ENCODE measurements at places on chromosomes 3 and 15.
A peak's percentile ranks its signal among the peaks of the same experiment; 100 is the strongest.

DNA sequence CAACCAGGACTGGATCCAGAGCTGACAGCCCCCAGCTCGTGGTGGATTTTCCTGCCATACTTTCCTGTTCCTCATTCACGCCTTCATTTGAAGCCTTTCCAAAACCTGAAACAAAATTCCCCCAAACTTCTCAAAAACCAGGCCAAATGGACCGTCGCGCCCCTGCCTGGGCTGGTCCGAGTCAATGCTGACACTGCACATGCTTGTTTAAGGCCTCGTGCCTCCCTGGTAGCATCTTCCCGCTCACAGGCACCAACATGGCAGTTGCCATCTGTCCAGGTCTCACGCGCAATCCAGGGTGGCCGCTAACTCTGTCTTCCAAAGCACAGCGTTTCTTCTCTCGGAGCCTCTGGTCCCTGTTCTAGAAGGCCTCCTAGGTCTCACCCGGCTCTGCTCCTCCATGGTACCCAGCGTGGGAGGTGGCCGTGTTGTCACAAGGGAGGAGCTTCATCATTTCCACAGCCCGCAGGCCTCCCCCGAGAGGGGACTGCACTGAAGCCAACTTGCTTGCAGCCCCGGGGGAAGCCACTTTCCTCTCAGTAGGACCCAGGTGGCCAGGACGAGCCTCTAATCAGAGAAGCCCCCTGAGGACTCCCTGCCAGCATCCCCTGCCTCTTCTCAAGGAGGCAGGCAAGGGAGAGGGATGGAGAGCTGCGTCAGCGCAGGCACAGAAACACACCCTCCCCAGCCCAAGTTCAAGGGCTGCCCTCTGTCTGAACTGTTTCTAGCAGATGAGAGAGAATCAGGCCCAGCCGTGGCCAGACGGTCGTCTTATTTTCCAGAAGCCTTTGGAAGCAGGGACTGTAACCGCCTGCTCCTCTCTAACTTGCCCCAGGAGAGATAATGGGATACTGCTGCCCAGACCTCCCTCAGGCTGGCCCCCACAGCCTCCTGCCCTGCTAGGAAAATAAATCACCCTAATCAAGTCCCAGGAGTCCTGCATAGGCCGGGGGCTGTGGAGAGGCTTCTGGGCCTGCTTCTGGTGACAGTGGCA lies 152.8 kb upstream of the TLE3 start:
- DNase-seq: no peak

DNA sequence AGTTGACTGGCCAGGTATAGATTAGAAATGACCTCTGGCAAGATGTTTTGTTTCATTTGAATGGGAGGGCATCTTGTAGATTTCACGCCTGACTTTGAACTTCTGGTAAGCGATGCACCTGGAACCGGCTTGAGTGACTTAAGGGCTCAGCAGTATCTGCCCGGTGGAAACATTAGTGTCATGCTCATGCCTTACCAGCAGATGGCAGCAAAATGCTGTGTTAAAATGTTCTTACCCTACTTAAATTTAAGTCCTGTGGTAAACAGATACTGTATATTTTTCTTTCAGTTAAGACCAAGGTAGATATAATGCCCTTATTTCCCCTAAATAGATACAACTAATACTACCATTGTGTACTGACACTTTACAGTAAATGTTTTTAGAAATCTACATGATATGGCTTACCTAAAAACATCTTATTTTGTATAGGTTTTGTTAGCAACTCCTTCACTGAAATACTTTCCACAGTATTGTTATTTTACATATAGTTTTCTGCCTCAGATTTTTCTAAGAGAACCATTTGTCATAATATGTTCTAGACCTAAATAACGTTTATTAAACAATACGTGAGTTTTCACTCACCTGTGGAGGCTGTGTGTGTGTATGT lies 25.5 kb downstream of the ASB7 start:
- peak; percentile 64 for DNase-seq

GRCh38 chr3:18290157-18290556 lies 135.0 kb downstream of the SATB1 start:
- no peak for DNase-seq

DNA sequence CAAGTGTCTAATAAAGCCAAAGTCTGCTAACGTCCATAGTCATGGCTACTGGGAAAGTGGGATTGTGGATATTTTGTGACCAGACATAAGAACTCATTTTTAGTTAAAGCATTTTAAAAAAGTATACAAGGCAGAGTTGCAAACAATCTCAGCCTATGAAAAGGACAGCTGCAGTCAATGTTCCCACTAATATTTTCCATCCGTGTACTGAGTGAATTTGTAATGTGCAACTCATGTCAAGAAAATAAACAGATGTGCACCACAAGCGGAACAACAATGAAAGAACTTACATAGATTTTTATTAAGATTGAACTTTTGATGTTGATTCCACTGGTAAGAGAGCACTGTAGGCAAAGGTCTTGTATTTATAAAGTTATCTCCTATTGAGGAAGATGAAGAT lies 231.3 kb upstream of the SEMA6D start:
- no peak for DNase-seq

DNA sequence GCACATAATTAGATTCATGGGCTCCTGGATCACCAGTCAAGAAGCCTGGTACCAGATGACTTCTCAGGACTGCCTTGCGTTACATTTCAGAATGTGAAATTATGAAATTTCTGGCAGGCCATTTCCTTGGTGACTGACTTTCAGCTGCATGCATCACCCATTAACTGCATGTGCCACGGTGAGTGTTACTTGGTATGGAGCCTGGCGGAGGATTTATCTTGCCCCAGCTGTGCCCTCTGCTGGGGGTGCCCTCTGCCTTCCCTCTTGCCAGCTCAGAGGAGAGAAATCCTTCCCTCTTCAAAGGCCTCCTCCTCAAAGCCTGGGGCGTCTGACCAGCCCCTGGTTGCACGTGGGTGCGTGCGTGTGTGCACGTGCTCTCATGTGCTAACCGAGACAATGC lies 57.7 kb upstream of the CTSH start:
- no peak for DNase-seq

- no peak for DNase-seq
Measured at GRCh38 chr3:9020426-9020825, 57.2 kb upstream of the RAD18 start.

GRCh38 chr3:136547293-136547692 lies 204.9 kb downstream of the STAG1 start:
- no peak for DNase-seq

DNA sequence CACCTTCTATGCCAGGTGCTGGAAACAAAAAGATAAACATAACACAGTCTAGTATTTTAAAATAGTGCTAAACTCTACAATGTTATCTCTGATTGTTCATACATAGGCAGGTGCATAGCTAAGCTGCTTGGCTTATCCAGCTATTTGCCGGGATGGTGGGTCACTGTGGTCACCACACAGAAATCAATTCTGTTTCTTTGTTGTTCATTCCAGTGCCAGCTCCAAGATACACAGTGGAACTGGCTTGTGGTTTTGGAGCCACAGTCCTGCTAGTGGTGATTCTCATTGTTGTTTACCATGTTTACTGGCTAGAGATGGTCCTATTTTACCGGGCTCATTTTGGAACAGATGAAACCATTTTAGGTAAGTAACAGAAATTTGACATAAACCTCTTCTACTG lies 130.2 kb downstream of the IL1RAP start:
- no peak for DNase-seq

- no peak for DNase-seq
Measured at GRCh38 chr3:178308771-178309170, 227.5 kb upstream of the KCNMB2 start.

- DNase-seq: no peak
Measured at GRCh38 chr3:157844800-157845565, 261.2 kb downstream of the SHOX2 start.

DNA sequence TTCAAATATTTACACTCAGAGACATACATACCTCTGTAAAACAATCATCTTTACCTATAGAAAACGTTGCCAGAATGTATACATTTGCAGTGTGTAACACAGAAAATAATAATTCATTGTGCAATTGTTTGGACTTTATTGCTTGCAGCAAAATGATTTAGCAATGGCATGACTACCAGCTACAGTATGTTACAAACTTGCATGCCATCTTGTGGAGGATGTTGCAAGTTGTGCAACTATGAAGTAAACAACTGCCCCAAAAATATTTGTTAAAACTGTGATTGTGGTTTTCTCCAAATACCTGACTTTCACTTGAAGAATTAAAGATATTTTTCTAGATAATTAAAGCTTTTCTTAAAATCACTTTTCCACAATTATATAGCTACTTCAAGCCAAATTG lies 27.1 kb upstream of the C3orf49 start:
- DNase-seq: peak; percentile 35

DNA sequence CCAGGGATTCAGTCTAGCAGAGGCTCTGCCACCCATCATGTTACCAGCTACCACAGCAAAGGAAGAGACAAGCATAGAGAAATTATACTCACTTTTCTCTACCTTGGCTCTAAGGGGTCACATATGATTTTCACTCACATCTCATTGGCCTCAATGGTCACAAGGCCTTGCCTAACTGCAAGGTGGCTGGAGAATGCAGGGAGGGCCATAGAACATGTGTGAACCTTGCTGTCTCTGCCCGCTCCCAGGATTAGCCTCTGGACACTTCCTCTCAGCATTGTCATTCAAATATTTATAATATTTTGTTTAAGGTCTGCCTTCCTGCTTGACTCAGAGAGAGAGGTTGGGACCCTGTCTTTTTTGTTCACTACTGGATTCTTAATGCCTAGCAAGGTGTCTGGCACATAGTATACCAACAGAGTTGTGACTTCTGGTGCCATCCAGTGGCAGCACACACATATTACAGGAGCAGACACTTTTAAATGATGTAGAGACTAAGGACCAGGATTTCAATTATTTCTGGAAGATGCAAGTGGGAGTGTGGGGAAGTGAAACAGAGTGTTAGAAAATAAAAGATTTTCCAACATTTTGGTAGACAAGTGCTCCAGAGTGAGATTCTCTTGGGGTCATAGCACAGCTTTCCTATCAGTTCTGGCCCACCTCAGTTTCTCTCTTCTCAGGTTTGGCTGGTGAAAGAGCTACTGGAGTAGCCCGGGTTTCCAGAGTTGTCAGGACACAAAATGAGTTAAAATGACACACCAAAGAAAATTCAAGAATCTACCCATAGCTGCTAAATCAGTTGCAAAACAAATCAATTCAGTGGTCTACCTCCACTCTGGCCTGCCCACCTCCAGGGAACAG lies 119.0 kb upstream of the RASGRP1 start:
- DNase-seq: no peak

- DNase-seq: no peak
Measured at GRCh38 chr3:14425581-14426304, 23.3 kb downstream of the SLC6A6 start.

- DNase-seq: no peak
Measured at GRCh38 chr3:152176998-152177397, 91.7 kb upstream of the MBNL1 start.

GRCh38 chr3:147729641-147730040 lies 320.5 kb downstream of the ZIC1 start:
- DNase-seq: no peak

DNA sequence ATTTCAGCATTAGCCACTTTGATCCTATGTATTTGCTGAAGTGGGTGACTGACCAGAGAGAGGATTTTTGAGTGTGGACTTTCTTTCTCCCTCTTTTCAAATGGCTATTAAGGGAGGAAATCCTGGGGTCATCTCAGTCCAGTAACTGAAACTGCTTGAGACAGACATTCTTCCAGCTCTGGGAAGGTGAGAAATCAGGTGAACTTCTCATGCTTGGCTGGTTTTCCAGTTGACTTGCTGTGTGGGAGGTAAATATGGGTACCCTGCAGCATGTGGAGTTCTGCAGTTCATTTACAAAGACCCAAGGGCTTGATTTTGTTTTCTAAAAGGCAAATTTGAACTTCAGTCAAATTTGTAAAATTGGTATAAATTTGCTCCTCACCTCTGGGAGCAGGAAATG lies 461.1 kb upstream of the TBL1XR1 start:
- DNase-seq: no peak

GRCh38 chr15:67480741-67481140 lies 40.2 kb upstream of the C15orf61 start:
- DNase-seq: no peak

- no peak for DNase-seq
Measured at GRCh38 chr3:169700195-169700594, 36.7 kb upstream of the MECOM start.

DNA sequence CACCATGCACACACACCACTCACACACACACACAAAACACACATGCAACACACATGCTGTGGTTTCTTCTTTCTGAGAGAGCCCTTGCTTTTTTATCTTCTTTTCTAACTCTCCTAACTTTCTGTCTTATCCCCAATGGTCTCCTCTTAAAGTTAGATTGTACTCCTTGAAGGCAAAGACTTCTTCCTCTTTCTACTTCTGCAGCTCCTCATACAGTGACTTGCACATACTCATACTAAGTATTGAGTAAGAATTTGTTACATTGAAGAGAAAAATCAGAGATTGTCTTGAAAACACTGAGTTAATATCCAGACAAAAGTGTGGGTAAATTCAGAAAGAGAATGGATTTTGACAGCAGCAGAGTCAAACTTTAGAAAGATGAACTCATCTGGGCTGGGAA lies 64.4 kb downstream of the GTPBP8 start:
- no peak for DNase-seq

DNA sequence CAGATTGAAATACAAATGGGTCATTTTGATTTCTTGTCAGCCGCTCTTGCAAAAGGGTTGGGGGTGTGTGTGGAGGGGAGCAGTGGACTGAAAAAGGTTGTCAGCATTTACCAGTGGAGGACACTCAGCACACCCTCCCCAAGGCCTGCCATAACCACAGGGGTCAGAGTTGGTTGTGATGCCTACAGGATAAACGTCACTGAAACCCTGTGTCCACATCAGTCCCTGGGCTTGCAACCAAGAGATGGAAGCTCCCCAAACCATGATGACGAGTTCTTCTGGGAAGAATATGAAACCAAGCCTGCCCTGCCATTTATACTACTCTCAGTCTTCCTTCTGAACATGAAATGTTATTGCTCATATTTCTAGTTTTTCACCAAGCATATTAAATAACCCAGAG lies 54.0 kb upstream of the UMPS start:
- DNase-seq: no peak

- no peak for DNase-seq
Measured at GRCh38 chr3:194424953-194425352, 25.9 kb upstream of the GP5 start.

DNA sequence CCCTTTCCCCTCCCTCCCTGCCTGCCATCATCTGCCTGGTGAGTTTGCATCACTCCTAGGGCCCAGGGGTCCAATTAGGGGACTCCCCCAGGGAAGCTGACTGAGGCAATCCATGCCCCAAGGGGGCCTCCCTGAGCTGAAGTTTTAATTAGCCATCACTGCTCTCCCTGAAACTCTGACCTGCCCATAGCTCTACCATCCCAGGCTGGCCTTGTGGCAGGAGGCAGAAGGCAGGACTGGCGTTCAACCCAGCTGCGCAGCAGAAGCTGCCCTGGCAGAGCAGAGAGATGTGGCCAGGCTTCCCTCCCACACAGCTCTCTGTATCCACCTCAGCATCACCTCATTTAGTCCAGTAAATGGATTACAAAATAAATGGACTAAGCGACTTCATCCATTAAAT lies 7.7 kb upstream of the C15orf39 start:
- DNase-seq: no peak

- peak; percentile 71 for DNase-seq
Measured at GRCh38 chr15:41621200-41622193, 38.7 kb upstream of the MGA start.
